ENCODE measurements at places on chromosomes 3 and 15. TPM values are rescaled to one million over a fixed set of nuclear protein-coding genes. Genes with fewer than 3 reads are reported as not detected.

The SCG3 gene
- not detected for total RNA-seq

The HRH1 gene
- 11.4 TPM for total RNA-seq

The ISL2 gene
- 0.12 TPM for total RNA-seq

The UPK1B gene
- not detected for total RNA-seq

The AADAC gene
- total RNA-seq = 0.12 TPM

The CNOT10 gene
- total RNA-seq = 23.2 TPM

The MLF1 gene
- 11.2 TPM for total RNA-seq

The NOX5 gene
- total RNA-seq = 0.25 TPM

The STARD9 gene
- 13.4 TPM for total RNA-seq

The RASL12 gene
- total RNA-seq = 4.1 TPM

The ADGRG7 gene
- 1.1 TPM for total RNA-seq

The TM4SF4 gene
- total RNA-seq = not detected

The OR5K2 gene
- total RNA-seq = not detected

The CLDN16 gene
- not detected for total RNA-seq

The C3orf20 gene
- total RNA-seq = not detected

The TP63 gene
- total RNA-seq = under 0.01 TPM

The TIPIN gene
- 15.2 TPM for total RNA-seq

The CNTN6 gene
- total RNA-seq = not detected

The DPPA2 gene
- not detected for total RNA-seq

Measured in uterine smooth muscle cell (primary cell).